SK-N-MC (cell line): ENCODE measurements at places on chromosomes 2 and 18.
A peak's percentile ranks its signal among the peaks of the same experiment; 100 is the strongest.

DNA sequence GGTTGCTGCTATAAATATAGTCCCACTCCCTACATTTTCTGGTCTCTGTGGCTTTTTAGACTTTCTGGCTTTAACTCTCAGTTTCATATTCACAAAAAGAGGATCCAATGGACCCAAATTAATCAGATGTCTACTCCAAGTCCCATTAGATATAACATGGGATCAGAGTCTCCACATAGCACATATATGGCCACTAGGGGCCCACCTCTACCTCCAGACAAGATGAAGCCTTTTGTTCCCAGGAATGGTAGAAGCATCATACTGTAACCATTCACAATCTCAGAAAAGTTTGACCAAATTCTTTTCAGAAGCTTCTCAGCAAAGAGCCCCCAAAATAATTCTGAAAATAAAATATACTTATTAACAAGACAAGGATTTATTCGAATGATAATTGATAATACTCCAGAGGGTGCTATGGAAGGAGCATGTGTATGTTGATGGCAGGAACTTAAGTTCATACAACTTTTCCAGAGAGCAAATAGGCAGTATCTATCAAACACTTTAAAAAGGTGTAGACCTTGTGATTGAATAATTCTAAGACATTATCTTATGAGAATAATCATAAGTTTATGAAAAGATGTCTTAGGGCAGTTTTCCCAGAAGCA lies 382.3 kb upstream of the CRIM1 start:
- DNase-seq, result no peak

DNA sequence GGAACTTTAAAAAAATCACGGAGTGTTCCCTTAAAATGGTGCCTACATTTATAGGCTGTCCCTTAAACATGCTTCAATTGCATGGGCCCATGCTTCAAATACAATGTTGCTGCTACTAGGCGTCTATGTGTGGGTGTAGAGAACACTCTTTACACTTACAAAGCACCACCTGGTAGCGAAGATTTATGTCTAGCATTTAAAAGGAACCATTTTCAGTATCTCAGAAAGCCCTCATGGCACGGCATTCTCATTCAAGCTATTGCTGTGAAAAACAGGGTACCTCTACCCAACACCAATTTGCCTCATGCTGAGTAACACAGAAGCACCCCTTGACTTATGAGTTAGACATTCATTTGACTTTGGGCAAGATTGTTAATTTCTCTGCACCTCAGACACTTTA lies 112.9 kb upstream of the CNTNAP5 start:
- DNase-seq, result no peak

- DNase-seq, result no peak
These were observed 42.0 kb downstream of the ZFP36L2 start for GRCh38 chr2:43184339-43184895.

DNA sequence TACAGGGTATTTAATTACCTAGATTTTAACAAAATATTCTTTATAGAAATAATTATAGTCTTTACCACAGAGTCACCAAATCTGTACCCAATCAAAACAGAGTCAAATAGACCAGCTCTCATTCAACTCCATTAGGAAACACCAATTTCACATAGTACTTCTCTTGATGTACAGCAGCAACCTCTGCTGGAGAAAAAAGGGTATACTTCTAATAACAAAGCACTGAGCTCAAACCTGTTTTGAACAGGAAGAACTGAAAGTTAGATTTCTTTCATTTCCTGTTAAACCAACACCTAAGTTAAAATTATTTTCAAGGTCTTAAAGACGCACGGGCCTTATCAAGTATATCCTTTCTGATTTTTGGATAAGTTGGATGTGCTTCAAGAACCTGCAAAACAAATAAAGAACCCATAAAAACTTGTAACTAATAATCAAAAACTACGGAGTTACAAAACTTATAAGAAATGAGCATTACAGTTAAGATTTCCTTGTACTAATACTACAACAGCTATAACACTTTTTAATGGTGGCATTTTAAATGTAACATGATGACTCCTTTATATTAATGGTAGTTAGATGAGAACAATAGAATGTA lies 79.0 kb downstream of the TTC21B start:
- peak; percentile 80 for DNase-seq

GRCh38 chr2:237567276-237568029 lies 1.1 kb downstream of the PRLH start:
- DNase-seq, result no peak

DNA sequence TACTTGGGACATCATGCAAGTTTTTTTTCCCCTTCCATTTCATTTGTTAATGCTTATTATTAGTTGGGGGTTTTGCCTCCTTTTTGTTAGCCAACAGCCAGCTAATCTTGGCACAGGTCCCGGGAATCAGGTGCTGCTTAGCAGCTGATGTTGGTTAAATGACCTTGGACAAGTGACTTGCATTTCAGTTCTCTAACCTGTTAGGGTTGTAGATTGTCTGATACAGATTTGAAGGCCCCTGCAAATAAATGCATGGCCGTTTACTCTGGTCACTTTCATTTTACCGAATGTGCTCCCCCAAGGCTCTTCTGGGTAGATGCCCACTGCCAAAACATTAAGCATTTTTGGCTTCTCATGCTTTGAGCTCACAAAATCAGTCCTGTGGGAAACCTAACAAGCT lies 120.9 kb downstream of the SPTBN1 start:
- DNase-seq, result no peak
